ENCODE measurements at places on chromosomes 7 and 10.

GRCh38 chr7:77537136-77537777, at the start of gene PTPN12:
Gene PTPN12 (plus strand): TSS chr7:77537295. CDS start chr7:77537547, 252 bp downstream.
- DNase-seq = peak; percentile 52

- no peak for DNase-seq
Observed at GRCh38 chr7:64618785-64619456, 47.0 kb upstream of the ZNF107 start.

DNA sequence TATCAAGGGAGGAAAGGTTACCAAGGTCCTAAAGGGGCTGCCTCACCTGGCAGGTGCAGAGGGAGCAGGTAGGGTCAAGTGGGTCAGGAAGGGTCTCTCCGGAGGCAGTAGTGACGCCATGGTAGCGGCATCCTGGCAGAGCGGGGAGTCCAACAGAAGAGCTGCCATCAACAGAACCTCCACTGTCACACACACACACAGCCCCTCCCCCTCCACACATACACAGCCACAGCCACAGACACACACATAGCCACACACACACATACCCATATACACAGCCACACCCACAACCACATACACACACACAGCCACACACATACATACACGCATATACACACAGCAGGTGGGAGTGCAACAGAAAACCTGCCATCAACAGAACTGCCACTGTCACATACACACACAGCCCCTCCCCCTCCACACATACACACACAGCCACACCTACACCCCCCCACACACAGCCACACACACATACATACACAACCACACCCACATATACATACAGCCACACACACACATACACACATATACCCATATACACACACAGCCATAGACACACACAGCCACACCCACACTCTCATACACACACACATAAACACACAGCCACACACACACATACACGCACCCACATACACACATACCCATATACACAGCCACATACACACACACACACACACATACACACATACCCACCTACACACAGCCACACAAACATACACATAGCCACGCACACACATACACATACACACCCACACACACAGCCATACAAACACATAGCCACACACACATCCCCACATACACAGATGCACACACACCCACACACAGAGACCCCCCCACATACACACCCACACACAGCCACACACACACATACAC, 23.1 kb downstream of the KCP start:
- no peak for DNase-seq

DNA sequence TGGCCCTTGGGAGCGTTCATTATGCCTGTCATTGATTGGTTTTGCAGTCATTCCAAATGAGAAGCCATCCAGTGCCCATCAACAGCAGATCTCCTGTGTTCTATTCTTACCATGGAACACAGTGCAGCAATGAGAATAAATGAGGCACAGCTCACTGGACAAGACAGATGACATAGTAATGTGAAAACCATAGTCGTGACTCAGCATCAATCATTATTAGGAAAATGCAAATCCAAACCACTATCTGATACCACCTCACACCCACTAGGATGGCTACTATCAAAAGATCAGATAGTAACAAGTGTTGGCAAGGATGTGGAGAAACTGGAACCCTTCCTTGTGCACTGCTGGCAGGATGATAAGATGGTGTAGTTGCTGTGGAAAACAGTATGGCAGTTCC, 144.7 kb downstream of the ARHGAP22 start:
- no peak for DNase-seq

DNA sequence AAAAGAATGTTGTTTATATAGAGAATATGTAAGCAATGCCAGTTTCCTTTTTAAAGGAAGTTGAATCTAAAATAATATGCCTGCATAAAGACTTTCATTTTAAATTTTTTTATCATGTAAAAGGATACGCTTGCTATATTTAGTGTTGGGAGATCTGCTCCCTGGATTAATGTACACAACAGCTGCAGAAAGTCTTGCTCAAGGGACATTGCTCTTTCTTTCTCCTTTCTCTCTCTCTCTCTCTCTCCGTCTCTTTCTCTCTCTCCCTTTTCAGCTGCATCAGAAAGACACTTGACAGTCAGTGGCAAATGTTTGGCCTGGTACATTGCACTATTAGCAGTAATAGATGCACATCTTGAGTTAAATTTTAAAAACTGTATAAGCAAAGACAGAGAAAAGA, 739 bp downstream of the MYPN start:
- DNase-seq = no peak

- DNase-seq = no peak
Observed at GRCh38 chr7:81707966-81708365, 61.9 kb downstream of the HGF start.

GRCh38 chr10:27099448-27099847, 846 bp downstream of the ANKRD26 start:
- DNase-seq = no peak

GRCh38 chr10:48469516-48470020, 135.3 kb downstream of the ARHGAP22 start:
- no peak for DNase-seq

- peak; percentile 66 for DNase-seq
Observed at GRCh38 chr10:4514445-4515108, 311.4 kb upstream of the AKR1E2 start.

DNA sequence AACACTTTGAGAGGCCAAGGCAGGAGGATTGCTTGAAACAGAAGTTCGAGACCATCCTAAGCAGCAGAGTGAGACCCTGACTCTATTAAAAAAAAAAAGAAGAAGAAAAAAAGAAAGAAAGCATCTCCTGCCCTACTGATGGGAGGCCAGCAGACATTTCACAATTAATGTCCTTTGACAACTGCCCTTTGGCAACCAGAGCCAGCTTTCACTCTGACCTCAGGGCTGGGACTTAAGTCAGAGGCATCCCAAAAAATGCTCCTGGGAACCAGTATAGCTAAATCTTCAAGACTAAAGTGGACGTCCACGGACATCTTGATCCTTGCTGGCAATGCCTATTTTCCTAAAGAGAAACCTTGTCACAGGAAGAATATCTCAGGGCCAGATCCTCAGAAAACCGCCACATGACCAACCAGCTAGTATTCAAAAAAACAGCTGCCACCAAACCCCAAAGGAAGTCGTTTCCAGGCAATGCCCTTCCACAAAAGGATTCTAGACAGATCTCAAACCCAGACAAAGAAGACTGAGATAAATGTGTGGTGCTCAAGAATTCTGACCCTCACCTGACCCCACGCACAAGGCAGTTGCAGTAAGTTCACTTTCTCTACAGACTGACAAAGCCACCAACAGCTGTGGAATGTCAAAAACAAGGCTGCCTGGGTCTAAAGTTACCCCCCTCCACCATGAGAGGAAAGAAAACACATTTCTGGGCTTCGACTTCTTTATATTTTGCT, 18.4 kb downstream of the GFRA1 start:
- no peak for DNase-seq

- peak; percentile 77 for DNase-seq
Observed at GRCh38 chr7:117808341-117808757, 64.9 kb downstream of the CTTNBP2 start.

GRCh38 chr10:49295297-49295696, 3.7 kb upstream of the C10orf71 start:
- DNase-seq = no peak

DNA sequence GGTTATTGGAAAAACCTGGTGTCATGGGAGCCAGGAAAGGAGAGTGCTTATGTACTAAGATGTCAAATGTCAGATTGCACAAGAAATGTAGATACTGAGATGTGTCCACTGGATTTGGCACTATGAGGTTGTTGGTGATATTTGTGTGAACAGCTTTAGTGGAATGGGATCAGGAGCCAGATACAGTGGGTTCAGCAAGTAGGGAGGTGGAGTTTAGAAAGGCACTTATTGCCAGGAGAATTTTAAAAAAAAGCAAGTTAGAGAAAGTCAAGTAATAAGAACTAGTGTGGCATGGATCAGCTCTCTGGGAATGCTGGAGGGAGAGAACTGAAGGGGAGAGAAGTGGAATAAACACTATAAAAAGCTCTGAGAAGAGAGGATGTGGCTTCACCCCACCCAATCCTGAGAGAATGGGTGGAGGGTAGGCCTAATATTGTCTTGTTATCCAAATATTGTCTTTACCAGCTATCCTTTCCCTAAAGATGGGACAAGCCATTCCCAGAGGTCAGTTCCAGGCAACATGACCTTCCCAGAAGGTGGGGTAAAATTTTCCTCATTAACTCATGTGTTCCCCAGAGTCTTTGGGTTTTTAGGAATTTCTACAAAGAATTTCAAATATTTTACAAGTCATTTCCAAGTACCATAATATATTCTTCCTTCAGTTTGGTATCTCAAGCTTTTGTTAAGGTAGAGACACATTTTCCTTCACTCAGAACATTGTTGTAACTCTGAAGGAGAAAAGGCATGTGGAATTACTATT, 42.3 kb downstream of the ENTPD1 start:
- DNase-seq = no peak

GRCh38 chr7:155533120-155533826, 13.1 kb downstream of the CNPY1 start:
- no peak for DNase-seq

- no peak for DNase-seq
Observed at GRCh38 chr7:1192171-1192676, 32.2 kb upstream of the ZFAND2A start.

- DNase-seq = no peak
Observed at GRCh38 chr7:30874656-30875302, 36.9 kb upstream of the AQP1 start.

DNA sequence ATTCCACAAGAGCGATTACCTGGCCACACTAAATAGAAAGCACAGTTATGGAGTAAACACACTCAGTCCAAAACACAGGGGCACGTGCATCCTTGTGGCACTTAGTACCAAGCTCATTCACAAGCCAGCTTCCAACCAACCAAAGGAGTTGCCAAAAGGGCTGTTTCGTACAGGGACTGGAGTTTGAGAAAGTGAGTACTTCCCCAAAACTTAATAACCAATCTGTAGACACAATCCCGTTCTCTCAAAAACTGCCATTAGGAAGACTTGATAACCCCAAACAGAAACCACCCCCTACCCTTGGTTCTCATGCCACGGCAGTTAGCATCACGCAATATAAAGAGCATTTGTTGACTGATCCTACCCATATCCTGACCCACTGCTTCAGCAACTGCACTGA, 166.2 kb upstream of the ASAH2 start:
- no peak for DNase-seq

All from right cardiac atrium (tissue), 5 donors.